ENCODE measurements at places on chromosomes 13 and 19.

DNA sequence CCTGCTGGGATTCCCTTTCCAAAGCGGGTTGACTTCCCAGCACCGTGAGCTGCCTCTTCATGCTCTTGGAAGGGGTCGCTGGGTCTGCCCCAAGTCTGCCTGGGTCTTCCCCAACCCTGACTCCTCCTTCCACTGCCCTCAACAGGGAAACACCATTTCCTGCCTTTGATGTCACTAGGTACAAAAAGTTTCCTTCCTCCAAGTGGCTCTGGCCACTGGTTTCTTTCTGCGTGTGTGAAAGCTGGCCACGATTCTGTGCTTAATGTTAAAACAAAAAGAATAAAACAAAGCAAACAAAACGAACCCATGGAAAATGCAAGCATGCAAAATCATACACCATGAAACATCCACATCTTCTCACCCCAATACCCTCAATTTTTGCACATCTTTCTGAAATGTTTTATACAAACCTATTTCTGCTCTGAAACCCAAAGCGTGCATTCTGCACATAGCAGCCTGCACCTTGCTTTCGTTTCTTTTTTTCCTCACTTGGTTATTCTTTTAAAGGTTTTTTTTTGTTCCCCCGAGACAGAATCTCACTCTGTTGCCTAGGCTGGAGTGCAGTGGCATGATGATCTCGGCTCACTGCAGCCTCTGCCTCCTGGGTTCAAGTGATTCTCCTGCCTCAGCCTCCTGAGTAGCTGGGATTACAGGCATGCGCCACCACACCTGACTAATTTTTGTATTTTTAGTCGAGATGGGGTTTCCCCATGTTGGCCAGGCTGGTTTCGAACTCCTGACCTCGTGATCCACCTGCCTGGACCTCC lies 12.5 kb upstream of the TNFSF9 start:
- DNase-seq = no peak

DNA sequence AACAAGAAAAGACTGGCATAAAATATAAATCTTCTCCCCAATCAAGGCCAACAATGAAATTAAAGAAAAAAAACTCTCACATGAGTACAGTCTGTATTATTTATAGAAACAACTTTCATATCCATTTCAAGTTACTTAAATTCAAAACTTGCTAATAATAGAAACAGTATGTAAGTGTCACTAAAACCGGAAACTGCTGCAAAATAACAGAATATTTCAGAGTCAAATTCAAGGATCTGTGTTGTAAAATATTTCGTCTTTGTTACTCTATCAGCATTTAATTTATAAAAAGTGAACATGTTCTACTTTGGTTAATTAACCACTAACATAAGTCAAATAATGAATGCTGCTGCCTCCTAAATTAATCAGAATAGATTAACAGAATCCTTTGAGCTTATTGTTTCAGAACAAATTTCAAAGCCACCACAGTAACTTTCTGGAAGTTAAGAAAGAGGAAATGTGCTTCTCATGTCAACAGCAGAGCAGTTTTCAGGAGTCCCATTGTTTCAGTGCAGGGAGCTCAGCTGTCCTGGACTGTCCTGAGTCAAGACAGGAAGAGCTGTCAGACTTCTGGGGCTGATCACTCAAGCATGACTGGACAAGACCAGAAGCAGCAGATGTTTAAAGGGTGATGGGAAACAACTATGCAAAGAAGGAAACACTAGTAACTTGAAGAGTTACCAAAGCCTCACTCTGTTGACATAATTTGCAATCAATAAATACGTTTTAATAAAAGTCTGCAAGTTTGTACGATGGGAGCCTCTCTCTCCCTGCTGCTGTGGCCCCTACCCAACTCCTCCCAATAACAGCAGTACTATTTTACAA lies 76.9 kb downstream of the FOXO1 start:
- DNase-seq = peak; percentile 30

GRCh38 chr13:52830946-52831345 lies 17.5 kb downstream of the PCDH8 start:
- peak; percentile 74 for DNase-seq

DNA sequence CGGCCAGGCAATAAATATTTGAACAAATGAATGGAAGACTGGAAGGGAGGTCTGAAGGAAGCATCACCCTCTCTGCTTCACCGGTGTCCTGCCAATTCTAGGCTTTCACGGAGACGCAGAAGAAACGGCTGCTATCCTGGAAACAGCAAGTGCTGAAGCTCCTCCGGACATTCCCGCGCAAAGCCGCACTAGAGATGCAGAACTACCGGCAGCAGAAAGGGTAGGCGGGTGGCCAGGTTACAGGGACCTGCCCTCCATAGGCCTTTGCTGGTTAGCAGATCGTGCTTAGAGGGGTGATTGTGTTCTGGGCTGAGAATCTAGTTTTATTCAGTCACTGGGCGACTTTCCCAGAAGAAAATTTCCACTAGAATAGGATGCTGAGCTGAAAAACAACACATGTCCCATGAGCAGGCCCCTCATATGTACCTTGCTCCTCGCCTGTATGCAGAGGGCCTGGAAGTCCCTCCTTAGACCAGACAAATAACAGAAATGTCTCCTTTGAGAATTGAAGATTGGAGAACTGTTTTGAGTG lies 11.0 kb downstream of the PAF1 start:
- no peak for DNase-seq

- no peak for DNase-seq
Observed at GRCh38 chr13:66362485-66362884, 867.7 kb downstream of the PCDH9 start.

- DNase-seq = no peak
Observed at GRCh38 chr19:16369664-16370576, 45.3 kb downstream of the KLF2 start.

DNA sequence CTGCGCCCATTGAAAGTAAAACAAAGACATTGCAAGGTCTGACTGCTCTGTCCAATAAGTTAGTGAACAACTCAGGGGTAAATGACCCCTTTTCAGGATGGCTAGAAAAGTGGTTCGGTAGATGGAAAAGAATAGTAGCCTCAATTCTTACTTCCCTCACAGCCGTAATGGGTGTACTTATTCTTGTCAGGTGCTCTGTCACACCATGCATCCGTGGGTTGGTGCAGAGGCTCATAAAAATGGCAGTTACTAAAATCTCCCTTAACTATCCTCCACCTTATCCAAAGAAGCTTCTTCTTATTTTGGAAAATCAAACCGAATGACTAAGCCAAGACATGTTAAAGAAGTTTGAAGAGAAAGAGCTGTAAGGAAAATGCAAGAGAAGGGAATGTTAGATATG lies 31.4 kb upstream of the ZNF83 start:
- no peak for DNase-seq

DNA sequence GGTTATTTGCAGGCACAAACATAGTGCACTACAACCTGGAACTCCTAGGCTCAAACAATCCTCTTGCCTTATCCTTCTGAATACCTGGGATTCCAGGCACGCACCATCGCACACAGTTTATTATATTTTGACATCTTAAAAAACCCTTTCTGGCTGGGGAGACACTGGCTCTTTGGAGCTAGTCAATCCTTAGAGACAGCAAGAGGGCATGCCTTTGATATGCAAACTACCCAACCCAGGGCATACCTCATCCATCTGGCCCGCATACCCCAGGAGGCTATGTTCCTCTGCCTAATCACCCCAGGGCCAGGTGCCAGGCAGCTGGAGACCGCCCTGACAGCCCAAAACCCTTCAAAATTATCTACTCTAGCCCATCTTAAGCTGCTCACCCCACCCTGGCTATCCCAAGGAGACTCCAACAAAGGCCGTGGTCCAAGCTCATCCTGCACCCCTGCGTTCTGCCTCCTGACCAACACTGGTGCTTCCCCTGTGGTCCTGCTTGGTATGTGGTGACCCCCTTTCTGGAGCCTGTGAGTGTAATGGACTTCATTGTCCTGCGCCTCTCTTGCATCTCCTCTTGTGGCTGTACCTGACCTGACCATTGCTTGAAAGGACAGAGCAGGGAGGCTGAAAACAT lies 86.4 kb downstream of the RGCC start:
- DNase-seq = no peak

GRCh38 chr13:45823583-45823982 lies 28.0 kb downstream of the SIAH3 start:
- no peak for DNase-seq

DNA sequence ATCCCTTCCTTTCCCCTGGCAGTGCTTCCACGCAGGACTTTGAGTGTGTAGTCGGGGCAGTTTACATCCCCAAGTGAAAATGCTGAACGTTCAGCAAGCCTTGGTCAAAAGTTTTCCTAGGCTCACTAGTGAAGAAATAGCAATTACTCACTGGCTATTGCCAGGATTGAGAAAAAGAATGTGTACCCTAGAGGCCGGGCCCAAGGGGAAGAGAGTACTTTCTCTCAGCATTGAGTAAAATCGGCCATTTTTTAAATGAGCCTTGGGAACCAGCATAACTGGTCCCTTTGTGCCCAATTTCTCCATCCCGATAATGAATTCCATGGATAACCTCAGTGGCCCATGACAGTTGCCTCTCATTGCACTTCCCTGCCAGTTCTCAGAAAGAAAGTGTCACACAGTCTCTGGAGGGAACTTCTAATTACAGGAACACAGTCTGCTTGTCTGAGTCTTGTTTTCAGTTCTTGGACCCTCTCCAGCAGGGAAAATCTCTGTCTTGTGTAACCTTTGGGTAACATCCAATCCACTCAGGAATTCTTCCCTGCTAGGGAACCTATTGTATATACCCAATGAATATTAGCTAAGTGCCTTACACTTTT lies 7.3 kb upstream of the OR7D2 start:
- no peak for DNase-seq

- DNase-seq = no peak
Observed at GRCh38 chr19:33794683-33795369, 1.8 kb upstream of the KCTD15 start.

DNA sequence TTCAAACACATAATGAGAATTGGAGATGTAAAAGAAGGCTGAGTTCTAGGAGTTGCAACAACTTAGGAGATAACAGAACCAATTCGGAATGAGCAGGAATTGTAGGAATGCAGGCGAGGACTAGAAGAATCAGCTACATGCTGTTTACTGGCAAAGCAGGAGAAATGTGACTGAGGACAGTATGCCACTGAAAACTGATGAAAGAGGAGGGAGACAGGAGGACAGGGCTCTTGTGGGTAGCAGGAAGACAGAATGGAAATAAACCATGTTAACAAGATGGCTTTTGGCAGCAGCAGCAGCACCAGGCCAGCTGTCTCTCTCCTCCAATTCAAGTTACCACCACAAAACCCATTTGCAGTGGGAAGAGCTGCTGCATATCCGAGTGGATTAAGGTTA lies 91.0 kb upstream of the SLC15A1 start:
- DNase-seq = no peak

GRCh38 chr13:25677956-25678355 lies 306.2 kb downstream of the ATP8A2 start:
- DNase-seq = no peak

All from epithelial cell of proximal tubule (primary cell).